Thyroid gland (tissue), 4 donors: ENCODE measurements at places on chromosomes 6 and 20.

DNA sequence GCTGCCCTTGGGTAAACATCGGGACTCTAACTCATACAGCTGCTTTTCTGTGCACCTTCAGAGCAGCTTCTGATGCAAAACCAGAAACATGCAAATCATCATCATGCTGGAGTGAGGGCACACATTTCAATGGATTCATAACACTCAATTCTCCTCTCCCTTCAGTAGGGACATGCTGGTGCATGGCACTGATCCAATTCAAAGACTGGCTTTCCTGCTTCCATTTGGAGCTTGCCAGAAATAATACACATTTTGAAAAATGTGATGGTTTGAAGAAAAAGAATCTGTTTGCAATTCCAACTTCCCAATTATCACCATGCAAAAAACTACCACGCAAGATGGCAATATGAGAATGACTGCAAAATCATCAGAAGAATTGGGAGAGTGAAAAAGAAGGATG, 65.2 kb upstream of the PDE10A start:
- DNase-seq: no peak

DNA sequence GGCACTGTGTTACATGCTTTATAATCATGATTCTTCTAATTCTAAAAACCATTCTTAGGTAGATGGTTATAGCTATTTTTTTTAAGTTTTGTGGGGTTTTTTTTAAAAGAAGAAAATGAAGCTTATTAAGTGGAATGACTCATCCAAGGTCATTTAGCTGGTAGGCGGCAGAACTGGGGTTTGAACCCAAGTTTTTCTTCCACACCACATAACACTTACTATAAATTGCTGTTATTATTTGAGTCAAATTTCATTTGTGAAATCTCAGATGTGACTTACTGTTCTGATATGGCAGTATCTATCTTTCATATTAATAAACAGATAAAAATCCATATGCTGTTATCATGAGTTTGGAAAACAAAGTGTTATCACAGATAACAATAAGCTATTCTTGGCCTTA, 10.4 kb upstream of the COL10A1 start:
- no peak for DNase-seq

DNA sequence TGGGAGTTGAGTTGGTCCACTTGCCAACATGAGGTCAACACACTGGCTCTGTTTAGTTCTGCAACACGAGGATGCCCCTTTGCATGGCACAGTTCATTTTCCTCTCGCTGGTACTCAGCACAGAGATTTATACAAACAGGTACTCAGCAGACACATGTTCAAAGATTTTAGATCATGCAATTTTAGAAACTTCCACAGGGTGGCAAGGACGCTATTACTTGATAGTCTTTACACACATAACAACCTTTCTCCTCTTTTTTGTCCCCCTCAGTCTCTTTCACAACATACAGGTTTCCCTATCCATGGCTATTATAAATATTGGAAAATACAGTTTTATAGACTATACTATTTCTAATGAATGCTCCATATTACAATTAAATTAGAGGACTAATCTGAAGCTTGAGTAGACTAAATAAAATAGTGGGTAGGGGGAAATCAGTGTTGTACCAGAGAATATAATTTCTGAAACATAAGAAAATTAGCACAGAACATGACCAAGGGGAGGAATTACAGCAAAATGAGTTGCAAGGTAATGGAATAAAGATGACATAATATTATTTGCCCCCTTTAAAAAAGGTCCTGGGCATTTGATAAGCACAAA, 331.8 kb upstream of the BTBD3 start:
- DNase-seq: no peak

DNA sequence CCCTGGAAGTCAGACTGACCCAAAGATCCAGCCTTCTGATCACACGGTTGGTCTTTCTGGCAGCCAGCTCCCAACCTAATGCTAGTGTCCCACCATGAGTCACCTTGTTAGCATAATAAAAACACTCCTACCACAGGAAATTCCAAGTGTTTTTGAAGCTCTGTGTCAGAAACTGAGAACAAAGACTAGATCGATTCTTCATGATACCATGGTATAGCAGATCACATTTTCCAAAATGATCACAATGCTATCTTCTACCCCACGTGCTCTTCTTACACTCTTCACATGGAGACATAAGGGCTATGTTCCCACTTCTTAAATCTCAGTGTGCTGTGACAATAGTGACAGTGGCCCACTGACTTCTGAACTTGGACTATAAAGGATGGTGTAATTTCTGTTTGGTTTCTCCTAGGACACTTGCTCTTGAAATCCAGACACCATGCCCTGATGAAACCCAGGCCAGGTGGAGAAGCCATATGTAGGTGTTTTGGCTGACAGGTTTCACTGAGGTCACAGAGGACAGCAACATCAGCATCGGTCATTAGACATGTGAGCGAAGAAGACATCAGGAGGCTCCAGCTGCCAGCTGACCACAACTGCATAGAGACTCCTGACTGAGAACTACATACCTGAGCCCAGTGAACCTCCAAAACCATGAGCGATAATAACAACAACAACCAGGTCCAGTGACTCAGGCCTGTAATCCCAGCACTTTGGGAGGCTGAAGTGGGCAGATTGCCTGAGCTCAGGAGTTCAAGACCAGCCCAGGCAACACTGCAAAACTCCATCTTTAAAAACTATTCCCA, 57.5 kb downstream of the MKKS start:
- no peak for DNase-seq

DNA sequence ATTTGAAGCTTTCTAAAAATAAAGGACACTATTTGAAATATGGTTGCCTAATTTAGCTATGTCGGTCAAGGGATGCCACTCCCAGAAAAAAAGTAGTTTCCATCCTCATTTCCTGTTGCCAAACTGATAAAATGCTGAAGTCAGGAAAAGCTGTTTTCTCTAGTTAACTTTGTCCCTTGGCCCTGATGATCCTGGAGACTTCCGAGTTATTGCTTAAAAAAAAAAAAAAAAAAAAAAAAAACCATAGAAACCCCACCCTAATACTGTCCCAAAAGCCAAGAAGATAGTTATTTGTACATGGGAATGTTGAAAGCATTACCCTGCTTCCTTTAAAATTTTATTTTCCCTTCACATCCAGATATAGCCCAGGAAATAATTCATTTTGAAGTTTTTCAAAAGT, 236.7 kb downstream of the SOD2 start:
- no peak for DNase-seq

- no peak for DNase-seq
Measured at GRCh38 chr20:60630609-60631008, 621.5 kb upstream of the CDH4 start.

DNA sequence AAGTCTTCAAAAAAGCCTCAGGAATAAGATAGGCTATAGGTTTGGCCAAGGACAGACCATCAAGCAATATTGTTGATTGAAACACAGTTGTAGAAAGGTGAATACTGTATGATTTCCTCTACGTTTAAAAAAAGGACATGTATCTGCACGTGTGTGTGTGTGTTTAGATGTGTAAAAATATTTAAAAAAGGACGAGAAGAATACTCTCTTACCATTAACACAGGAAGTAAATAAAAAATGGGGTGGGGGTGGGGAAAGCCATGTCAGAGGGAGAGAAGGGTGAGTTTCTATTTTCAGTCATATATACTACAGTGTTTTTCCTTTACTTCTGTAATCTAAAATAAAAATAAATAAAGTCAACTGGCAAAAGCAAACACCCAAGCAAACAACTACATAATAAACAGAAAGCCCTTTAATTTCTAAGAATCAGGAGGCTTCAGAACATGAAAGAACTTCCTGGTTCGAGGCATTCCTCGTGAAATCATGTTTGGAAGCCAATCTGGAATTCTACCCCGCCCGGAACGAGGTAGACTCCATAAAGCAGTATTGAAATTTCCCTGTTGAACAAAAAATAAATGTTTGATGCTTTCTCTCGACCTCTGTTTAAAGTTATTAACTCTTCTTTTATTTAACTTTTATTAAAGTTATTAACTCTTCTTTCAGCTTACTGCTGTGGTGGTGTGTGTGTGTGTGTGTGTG, 158.1 kb upstream of the ZNF217 start:
- DNase-seq: no peak

DNA sequence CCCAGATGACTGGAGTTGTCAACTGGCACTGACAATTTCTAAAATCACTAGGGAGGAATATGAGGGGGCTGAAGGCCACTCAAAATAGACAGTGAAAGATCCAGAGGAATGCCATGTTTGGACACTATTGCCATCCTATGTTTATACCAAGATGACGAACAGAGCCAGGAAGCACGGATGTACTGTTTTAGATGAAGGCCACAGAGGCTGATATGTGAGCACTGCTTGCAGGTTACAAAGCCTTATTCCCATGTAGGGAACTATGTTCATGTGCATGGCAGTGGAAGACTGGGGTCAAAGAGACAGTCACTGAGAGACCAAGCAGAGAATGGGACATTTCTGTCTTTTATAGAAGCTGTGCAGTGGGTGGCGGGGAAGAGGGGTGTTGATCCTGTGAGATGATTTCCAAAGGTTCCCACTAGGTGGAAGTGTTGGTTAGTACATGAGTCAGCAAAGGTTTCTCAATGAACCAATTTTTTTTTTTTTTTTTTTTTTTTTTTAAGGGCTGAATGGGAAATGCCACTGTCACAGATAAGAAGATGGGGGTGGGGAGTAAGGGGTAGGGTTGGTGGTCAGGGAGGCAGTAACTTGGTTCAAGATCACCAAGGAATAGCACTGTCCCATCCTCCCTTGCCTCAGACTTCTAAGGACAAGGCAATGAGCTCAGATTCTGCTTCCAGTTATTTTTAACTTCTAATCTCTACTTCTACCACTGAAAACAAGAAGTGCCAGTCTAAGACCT, 46.7 kb upstream of the MOCS1 start:
- peak; percentile 26 for DNase-seq

- DNase-seq: no peak
Measured at GRCh38 chr6:163720005-163720404, 305.5 kb downstream of the QKI start.

- DNase-seq: no peak
Measured at GRCh38 chr20:47724396-47724795, 60.9 kb downstream of the SULF2 start.

- DNase-seq: peak; percentile 57
Measured at GRCh38 chr20:51447097-51447764, 95.3 kb downstream of the NFATC2 start.

DNA sequence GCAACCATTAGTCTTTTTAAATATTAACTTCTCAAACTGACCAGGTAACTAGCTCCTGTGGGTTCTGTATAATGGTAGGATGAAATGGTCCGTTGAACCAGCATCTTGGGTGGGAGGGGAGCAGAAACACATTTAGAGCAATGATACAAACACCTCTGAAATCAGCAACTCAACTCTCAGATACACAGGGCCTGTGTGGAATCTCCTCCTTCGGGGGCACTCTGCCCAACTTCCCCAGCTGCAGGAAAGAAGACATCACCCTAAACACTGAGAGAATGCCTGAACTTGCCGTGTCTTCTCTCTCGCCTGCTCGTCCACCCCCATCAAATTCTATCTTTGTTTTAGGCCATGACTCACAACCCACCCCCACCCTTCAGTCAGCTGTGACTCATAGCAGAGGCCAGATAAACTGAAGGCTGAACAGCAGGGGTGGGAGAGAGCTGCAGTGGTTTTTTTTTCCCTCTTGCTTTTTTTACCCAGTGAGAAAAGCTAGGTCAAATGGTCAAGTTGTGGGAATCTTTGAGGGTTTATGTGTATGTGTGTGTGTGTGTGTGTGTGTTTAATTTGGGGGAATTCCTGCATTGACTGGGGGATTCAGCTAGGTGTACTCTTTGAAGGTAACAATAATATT, 593.4 kb upstream of the JAG1 start:
- no peak for DNase-seq

- DNase-seq: peak; percentile 89
Measured at GRCh38 chr6:35415065-35415891, 36.9 kb upstream of the FANCE start.

- peak; percentile 33 for DNase-seq
Measured at GRCh38 chr6:129416337-129416990, 293.5 kb downstream of the ARHGAP18 start.

DNA sequence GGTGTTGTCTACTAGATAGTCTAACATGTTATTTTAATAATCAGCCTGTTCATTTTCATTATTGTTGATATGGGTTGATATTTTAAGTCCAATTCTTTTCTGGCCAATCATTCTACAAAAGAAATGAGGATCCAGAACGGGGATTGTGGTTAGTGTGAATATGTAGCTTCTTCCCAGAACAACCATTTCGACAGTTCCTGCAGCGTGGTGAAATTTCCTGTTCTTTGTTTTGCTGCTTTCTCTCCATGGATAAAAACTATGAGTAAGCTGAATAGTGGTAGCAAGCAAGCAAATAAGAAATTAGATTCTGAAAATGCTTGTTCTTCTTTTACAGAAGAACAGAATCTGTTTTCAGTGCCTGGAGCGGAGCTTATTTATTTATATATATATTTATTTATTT, 65.5 kb upstream of the F13A1 start:
- DNase-seq: no peak

- no peak for DNase-seq
Measured at GRCh38 chr6:135215160-135215559, 34.1 kb downstream of the MYB start.

GRCh38 chr6:53544217-53544469, 758 bp downstream of the GCLC start:
- DNase-seq: no peak
